ENCODE measurements at places on chromosomes 12 and 14.

- no peak for DNase-seq
These were observed 11.6 kb downstream of the BTG1 start for GRCh38 chr12:92133795-92134637.

DNA sequence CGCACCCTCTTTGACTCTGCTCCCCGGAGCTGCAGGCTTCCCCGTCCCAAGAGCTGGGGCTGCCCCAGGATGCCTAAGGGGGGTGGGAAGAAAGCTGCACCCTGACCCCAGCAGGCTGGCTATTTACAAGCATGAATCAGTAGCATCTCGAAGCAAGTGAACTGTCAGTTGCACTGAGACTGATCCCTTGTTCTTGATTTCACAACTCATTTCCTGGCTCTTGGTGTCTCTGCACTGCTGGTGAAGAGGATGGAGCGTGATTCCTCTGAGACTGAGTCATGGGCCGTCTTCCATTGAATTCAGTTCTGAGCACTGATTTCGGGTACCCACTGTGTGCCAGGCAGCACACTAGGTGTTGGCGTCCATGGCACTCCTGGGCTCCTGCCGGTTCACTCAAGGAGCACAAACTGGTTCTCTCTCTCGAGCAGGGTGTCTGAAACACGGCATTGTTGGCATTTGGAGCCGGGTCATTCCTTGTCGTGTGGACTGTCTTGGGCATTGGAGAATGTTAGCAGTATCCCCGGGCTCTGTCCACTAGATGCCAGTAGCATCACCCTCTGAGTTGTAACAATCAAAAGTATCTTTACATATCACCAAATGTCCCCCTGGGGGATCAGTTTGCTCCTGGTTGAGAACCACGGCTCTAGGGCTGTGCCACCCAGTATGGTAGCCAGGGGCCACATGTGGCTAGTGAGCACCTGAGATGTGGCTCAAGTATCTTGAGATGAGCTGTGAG is 86.9 kb downstream of the RIN3 start:
- no peak for DNase-seq

GRCh38 chr14:100906420-100906819 is 2.9 kb upstream of the RTL1 start:
- DNase-seq, result no peak

DNA sequence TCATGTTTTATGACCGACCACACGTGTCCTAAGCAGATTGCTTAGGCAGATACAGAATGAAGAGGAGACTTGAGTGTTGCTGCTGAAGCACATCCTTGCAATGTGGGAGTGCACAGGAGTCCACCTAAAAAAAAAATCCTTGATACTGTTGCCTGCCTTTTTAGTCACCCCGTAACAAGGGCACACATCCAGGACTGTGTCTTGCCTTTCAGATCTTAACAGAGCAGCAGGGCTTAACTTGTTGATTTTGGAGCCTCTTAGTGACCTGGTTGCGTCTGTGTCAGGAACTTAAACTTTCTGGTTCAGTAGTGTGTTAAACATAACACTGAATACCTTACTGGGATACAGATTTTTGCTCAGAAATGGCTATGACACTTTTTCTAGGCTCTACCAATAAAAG is 6.5 kb downstream of the EIF2B2 start:
- DNase-seq, result no peak

GRCh38 chr12:117143008-117143532 is 43.9 kb upstream of the TESC start:
- DNase-seq, result no peak

DNA sequence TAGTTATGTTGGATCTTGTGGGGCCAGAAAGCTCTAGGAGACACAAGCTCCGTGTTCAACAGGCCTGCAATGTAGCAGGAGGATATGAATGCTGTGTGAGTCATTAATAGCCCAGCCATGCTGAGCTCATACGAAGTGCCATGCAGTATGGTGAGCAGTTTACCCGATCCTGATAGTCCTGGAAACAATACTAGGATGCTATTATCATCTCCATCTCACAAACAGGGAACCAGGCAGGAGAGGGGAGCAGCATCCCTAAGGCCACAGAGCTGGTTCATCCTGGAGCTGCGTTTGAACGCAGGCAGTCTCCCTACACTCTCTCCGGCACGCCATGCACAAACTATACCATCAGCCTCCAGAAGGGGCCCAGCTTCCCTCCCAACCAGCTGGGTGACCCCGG is 20.5 kb downstream of the TTC7B start:
- DNase-seq, result no peak

GRCh38 chr12:53056296-53056695 is 6.4 kb downstream of the TNS2 start:
- DNase-seq, result no peak

GRCh38 chr14:85359505-85359904 is 170.4 kb upstream of the FLRT2 start:
- no peak for DNase-seq

- DNase-seq, result peak; percentile 34
These were observed 13.3 kb downstream of the TGFB3 start for GRCh38 chr14:75968456-75968855.

DNA sequence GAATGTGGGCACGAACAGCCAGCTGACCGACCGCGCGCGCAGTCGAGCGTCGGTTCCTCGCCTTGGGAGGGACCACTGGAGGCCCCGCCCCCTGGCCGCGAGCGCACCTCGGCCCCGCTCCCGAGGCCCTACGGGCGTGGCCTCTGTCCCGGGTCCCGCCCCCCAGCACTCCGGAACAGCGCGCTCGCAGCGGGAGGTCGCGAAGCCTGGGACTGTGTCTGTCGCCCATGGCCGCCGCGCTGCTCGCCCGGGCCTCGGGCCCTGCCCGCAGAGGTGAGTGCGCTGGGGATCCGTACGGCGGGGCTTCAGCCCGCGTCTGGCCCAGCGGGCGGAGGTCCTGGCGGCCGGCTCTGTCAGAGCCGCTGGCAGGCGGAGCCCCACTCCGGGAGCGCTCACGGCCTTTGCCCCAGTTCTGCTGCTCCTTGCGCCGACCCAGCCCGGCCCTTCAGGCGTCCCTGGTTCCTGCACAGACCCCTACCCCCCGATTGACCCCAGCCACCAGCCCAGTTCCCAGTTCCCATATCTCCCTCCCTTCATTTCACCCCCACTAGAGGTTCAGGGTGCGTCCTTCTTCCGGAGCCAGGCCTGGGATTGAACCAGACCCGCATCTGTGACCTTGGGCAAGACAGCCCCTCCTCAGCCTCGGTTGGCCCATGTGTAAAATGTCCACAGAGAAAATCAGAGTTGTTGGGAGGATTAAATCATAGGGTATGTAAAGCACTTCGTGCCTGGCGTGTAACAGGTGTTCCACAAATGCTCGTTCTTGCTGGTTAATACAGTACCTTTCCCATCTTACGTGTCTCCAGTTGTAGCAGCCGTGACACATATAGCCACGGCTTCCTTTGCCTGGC is at the start of gene ACADS:
Gene ACADS, plus strand, starts transcription at position 168 of the 851 bp plus-strand sequence. Its CDS starts 60 bp downstream, at position 228.
- peak; percentile 90 for DNase-seq

DNA sequence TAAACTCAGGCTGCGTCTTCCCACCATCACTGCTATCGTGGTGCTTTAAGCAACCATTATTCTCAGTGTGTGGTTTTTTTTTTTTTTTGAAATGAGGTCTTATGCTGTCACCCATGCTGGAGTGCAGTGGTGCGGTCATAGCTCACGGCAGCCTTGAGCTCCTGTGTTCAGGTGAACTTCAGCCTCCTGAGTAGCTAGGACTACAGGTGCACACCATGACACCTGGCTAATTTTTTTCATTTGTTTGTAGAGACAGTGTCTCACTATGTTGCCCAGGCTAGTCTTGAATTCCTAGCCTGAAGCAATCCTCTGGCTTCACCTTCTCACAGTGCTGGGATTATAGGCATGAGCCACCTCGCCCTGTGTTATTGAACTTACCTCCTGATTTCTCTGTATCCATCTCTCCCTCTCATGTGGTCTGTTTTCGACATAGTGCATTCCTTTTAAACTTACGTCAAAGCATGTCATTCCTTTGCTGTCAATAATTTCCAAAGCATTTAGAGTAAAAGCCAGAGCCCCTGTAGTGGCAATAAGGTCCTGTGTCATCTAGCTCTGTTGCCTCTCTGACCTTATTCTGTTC is 255.5 kb downstream of the SNAPC1 start:
- no peak for DNase-seq

DNA sequence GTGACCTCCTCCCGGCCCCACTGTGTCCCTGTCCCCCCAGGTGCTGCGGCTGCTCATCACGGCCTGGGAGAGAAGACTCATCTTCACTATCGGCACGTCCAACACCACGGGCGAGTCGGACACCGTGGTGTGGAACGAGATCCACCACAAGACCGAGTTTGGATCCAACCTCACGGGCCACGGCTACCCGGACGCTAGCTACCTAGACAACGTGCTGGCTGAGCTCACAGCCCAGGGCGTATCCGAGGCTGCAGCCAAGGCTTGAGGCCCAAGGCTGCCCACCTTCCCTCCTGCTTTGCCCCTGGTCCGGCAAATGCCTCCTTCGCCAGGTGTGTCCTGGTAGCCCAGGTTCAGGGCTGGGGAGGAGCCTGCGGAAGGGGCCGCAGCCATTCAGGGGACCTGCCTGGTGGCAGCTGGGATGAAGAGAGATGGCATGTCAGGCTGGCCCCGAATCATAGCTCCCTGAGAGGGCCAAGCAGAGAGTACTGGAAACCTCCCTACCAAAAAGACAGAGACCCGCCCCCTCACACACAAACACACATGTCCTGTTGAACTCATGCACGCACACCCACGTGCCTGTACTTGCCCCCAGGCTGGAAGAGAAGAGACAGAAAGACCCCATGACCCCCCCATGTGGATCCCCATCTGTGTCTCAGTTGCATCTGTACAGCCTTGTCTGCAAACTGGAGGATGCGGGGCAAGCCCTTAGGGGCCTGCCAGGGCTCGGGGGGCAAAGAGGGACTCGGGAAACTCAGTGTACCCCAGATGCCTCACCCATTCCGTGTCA is 38.7 kb downstream of the RASAL1 start:
- no peak for DNase-seq

- peak; percentile 84 for DNase-seq
These were observed 91.0 kb downstream of the LRRC74A start for GRCh38 chr14:76917158-76917596.

- no peak for DNase-seq
These were observed 19.1 kb downstream of the CDKL1 start for GRCh38 chr14:50377550-50378085.

GRCh38 chr14:91817566-91818325 is 49.6 kb downstream of the TC2N start:
- DNase-seq, result no peak

DNA sequence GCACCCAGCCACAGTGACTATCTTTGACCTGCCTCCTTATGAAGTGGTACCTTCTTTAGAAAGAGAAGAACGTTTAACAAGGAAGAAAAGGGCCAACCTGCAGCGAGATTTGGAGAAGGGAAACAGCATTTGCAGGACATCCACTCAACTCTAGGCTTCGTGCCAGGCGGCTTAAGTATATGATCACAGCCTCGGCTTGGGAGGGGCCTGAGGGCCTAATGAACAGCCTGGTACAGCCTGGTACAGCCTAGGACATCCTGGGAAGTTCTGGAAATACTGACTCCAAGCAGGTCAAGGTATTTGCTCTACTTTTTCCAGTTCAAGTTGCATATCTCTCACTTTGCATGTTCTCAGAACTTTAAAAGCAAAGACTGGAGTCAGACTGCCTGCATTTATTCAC is 16.1 kb downstream of the HCAR2 start:
- no peak for DNase-seq

DNA sequence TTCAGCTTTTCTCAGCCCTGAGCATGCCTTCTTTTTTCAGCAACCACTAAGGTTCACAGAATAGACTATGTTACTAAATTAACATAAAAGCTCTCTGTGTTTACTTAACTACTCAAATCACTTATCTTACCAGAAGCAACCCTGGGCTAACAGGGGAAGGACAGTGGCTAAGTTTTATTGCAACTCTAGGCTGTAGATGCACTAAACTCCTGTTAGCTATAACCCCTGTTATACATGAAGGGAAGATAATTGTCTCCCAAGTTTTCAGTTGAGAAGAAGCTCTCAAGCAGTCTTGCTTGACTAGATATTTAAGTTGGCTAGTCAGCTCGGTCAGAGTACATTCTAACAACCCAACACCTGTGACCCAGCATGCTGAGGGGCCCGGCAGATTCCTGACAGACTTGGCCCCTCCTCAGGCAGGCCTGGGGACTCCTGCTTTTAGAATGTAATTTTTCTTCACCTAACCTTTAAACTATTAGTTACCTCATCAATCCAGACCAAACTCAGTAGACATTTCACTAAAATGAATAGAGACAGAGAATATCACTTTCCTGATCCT is 464.5 kb downstream of the EGLN3 start:
- no peak for DNase-seq

GRCh38 chr12:18749386-18749957 is 11.6 kb downstream of the CAPZA3 start:
- no peak for DNase-seq

DNA sequence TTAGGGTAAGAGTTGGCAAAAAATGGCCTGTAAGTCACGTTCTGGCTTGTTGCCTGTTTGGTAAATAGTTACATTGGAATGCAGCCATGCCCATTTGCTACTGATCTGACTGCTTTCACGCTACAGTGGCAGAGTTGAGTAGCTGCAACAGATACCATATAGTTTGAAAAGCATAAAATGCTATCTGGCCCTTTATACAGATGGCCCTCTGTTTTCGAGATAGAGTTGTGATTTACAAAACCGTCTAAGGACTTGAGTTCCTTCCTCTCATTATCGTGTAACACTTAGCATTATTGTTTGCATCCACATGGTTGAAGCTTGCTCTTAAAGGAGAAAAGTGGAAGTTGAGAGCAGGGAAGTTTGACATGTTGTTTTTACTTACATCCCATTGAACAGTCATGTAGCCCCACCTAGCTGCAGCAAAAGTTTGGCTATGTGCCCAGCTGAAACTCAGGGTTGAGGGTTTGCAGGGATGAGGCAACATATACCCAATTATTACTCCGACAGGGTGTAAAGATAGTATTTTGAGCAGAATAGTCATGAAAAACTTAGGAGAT is 11.3 kb upstream of the SCFD1 start:
- DNase-seq, result no peak

DNA sequence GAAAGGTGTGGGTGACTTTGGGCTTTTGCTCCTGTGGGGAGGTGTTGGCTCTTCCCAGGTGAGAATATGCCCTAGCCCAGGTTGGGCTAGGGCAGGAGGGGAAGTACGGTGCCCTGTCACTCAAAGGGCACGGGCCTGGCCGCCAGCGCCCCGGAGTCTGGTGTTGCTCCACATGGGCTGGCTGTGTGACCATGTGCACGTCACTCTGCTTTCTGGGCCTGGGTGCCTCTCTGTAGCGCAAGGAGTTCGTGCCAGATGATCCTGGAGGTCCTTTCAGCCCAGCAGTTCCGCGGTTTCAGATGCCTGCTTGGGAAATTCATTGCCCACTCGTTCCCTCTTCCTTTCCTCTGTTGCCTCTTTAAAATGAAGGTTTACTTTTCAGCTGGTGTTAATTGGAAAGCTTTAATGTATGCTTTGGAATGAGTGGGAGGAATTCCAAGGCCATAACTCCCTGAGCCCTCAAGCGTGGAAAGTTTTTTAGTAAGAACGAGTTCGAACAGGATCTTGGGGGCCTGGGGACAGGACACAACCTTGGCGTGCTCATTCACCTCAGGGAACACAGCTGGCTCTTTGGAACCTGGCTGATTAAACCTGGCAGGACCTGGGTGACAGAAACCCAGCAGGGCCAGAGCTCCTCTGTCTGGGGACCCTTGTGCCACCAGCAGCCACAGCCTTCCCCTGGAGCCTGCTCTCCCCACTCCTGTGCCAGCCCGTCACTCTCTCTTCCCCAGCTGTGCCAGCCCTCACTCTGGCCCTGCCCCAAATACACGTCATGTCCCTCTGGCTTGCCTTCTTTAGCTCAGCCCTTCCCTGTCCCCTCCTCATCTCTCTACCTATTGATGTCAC is 42.8 kb downstream of the TSPAN9 start:
- DNase-seq, result no peak
